ENCODE measurements at places on chromosomes 13 and 19. TPM values are rescaled to one million over a fixed set of nuclear protein-coding genes. Genes with fewer than 3 reads are reported as not detected.
A peak's percentile ranks its signal among the peaks of the same experiment; 100 is the strongest.

- peak; percentile 91 for DNase-seq
- no peaks in the 10 kb centered on the region for H3K4me1 ChIP-seq
- H3K27me3 ChIP-seq: no peaks in the 10 kb centered on the region
- no peaks in the 10 kb centered on the region for H3K36me3 ChIP-seq
These were observed 63.4 kb downstream of the EFNB2 start for GRCh38 chr13:106471957-106472543.

- H3K4me3 ChIP-seq: no peak overlapping the region
- no peaks in the 10 kb centered on the region for H3K27me3 ChIP-seq
- peaks cover 2% of the 10 kb centered on the region for H3K4me1 ChIP-seq
- 0 out of 2 replicates have a peak, but pooled peaks cover 1% of the 10 kb centered on the region for H3K36me3 ChIP-seq
- DNase-seq: no peak
These were observed 148.1 kb downstream of the VWA8 start for GRCh38 chr13:41812851-41813250.

DNA sequence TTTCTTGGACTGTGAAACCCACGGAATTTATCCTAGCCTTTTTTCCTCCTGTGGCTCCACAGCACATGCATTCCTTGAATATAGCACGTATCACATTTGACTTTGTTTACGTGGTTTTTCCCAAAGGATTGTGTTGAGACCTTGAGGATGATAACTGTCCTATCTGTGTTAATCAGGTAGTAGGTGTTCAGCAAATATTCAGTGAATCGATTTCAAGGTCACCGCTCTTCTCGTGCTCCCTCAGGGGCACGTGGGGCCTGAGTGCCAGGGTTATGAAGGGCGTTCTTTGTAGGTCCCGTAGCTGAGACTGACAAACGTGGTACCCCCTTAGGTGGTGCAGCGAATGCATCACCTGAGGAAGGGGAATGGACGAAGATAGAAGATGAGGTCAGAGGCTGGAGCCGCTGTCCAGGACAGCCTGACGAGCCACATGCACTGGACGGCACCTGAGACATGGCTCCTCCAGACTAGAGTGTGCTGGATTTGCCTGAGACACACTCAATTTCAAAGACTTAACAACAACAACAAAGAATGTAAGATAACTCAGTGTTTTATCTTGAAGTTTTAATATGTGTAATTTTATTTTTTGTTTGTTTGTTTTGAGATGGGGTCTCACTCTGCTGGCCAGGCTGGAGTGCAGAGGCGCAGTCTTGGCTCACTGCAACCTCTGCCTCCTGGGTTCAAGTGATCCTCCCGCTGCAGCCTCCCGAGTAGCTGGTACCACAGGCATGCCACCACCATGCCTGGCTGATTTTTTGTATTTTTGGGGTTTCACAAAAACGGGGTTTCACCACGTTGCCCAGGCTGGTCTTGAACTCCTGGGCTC lies 131.2 kb upstream of the RNF113B start:
- H3K36me3 ChIP-seq: peaks cover 8% of the 10 kb centered on the region
- DNase-seq: no peak
- peaks cover 25% of the 10 kb centered on the region for H3K4me1 ChIP-seq
- no peaks in the 10 kb centered on the region for H3K27me3 ChIP-seq
- no peak overlapping the region for H3K4me3 ChIP-seq

Gene IQCN
- total RNA-seq: 0.18 TPM

Gene NOP53
- total RNA-seq: 59.5 TPM
